ENCODE measurements at places on chromosomes 12 and 14. TPM values are rescaled to one million over a fixed set of nuclear protein-coding genes. Genes with fewer than 3 reads are reported as not detected.

Gene B4GALNT1
- total RNA-seq, result 1.4 TPM

DNA sequence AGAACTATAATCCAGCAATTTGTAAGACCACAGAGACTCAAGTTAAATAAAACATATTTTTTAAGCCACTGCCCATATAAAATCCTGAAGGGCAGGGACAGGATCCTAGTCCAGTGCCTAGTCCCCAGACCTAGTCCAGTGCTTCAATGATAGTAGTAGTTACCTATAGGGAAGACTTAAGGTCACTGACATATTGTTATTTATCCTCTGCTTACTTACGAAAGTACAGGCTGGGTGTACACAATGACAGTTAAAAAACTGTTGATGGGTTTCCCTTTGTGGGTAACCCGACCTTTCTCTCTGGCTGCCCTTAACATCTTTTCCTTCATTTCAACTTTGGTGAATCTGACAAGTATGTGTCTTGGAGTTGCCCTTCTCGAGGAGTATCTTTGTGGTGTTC is 192.5 kb downstream of the SLC25A21 start:
- no peak for DNase-seq

GRCh38 chr14:60863249-60863648 is 117.6 kb downstream of the TRMT5 start:
- DNase-seq, result peak; percentile 80

Gene TMTC1
- 34.7 TPM for total RNA-seq

Gene ALDH6A1
- total RNA-seq, result 17.3 TPM

Gene OVCH1
- 0.35 TPM for total RNA-seq
